Testis (tissue), 5 donors: ENCODE measurements at places on chromosomes 3 and 15.
A peak's percentile ranks its signal among the peaks of the same experiment; 100 is the strongest.

- DNase-seq: peak; percentile 46
These were observed 45.9 kb downstream of the NIPA2 start for GRCh38 chr15:22884344-22884743.

DNA sequence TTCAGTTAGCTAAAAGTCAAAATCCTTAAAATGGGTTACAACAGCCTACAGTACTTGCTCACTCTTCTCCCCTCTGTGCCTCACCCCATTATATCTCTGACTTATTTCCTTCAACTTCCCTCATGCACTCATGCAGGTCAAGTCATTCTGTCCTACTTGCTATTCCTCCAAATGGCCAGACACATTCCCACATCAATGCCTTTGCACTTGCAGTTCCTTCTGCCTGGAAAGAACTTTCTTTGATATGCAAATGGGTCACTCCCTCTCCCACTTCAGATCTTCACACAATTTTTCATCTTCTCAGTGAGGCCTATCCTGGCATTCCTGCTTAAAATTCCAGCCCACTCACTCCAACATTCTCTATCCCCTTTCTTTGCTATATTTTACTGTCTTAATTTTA lies 547.2 kb upstream of the TGFBR2 start:
- DNase-seq: no peak

GRCh38 chr3:185639632-185640206 lies 53.6 kb downstream of the SENP2 start:
- no peak for DNase-seq

DNA sequence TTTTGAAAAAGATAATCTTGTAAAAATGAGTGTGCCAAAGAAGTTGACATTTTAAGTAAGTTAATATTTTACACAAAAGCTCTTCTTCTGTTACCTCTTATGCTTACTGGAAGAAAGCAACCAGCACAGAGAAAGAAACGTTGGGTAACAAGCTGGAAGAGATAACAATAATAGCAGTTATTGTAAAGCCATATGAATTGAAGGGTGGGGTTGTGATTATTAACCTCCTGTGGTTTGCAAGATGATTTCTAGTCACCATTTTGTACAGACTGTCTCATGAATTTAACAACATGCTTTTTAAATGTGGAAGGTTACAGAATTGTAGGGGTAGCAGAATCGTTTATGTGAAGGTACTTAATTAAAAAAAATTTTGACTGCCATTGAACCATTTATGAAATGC lies 9.2 kb downstream of the RAP2B start:
- DNase-seq: no peak

DNA sequence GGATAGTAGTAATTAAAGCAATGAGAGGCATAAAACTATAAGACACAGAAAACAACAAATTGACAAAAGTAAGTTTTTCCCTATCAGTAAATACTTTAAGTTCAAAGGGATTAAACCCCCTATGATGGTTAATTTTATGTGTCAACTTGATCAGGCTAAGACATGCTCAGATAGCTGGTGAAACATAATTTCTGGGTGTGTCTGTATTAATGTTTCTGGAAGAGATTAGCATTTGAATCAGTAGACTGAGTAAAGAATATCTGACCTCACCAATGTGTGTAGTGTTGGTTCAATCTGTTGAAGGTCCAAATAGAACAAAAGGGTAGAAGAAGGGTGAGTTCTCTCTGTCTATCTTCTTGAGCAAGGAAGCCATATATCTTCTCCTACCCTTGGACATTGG lies 283.3 kb upstream of the GRM7 start:
- no peak for DNase-seq

DNA sequence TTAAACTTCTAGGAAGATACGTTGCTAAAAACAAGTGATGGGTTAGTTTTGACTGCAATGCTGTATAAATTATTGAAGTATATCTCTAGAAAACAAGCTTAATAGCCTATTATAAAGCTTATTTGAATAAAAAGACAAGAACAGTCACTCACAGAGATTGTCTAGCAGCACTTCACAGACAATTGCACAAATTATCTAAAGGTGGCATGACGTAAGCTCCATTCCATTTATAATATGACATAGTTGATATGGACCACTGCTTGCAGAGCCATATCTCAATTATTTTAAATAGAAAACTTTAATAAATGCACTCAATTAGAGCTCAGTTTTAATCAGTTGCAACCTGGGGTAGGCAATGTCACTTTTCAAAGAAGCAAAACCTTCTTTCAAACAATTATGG lies 319.9 kb upstream of the GBE1 start:
- DNase-seq: no peak

GRCh38 chr15:61521953-61522352 lies 292.9 kb upstream of the RORA start:
- DNase-seq: no peak

DNA sequence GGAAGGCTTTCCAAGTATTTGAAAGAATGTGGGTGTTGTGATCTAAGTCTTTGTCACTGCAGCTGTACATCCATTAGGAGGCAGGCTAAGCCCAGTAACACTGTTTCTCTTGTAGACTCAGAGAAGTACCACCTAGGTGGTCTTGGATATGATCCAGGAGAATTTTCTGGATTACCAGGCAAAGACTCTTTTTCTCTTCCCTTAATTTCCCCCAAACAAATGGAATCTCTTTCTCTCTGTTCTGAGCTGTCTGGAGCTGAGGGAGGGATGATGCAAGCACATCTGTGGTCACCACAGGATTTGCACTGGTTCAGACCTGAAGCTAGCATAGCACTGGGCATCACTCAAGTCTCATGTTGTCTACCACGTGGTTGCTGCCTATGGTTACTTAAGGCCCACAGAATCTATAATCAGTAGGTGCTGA lies 227.6 kb downstream of the NECTIN3 start:
- no peak for DNase-seq

- no peak for DNase-seq
These were observed 87.5 kb upstream of the TGFBR2 start for GRCh38 chr3:30518872-30519271.

GRCh38 chr3:50316657-50317242 lies 5.8 kb downstream of the HYAL2 start:
- DNase-seq: no peak

DNA sequence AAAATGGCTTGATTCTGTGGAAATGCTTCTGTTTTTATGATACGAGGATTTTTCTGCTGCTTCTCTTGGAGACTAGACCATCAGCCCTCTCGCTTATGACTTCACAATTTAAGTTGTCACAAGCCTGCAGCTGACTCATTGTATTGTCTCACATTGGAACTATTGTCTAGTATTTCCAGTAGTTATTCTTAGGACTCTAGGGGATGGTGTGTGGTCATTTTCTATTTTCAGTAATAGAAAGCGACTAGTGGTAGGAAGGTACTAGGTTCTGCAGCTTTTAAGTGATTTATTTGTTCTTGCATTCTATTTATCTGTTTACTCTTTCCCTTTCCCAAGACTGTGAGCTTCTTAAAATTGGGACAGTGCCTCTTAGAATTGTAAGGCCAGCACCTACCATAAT lies 66.3 kb upstream of the CRTC3 start:
- no peak for DNase-seq

DNA sequence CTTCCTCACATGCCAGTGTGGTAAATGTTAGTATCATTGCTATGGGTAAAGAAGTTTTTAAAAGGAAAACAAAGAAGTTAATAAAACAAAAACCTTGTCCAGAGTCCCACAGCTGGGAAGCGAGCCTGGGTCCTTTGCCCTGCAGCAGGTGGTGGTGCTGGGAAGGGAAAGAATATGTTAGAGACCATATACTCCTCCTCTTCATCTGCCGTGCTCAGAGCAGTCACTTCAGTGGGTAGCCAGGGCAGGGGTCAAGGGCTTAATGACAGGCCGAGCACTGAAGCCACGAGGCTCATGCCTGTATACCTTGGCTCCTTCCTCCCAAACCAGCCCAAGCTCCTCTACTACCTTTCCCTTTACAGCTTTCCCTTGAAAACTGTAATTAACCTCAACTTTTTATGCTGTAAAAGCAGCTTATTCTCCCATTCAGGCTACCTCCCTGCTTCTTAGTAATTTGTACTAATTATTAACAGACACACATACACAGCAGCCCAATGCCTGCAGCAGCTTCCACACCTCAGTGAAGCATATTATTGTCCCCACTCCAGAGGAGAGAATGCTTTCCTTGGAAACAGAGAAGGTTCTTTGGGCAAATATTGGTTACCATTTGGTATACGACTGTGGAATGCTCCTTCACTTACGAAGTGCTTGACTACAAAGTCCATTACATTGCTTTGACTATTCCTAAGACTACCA lies 362.1 kb downstream of the EPHB1 start:
- DNase-seq: no peak

- DNase-seq: no peak
These were observed 1010.0 kb downstream of the SQOR start for GRCh38 chr15:46644501-46645481.

DNA sequence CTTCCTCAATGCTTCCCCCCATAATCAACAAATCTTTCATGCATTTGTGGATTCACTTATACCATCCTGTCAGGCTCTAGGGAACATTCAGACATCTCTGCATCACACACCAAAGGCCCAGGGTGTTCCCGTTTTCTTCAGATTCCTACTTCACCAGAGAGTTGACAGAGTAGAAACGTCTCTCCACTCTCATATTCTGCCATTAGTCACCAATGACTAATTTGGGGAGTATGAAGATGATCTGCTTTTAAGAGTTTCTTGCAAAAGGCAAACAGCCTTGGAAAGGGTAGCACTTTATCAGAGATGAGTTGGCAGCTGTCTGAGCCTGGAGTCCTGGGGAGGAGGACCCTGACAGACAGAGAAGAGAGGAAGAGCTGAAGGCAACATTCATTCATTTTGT lies 55.8 kb upstream of the DGKG start:
- DNase-seq: no peak

DNA sequence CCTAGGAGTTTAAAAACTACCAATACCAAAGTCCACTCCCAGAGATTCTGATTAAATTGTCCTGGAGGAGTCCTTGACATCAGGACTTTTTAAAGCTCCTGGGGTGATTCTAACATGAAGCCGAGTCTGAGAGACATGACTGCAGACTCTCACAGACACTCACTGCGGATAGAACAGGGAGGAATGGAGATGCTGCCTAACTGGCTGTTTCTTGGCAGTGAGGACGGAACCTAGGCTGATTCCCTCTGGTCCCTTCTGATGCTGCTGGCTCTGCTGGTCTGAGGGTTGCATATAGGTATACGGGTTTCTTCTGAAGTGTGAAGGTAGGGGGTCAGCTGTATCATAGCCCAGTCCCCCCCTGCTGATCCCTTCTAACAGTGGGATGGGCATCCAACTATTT lies 1.3 kb upstream of the HRG start:
- no peak for DNase-seq

GRCh38 chr3:4158329-4158728 lies 144.8 kb upstream of the SETMAR start:
- no peak for DNase-seq

DNA sequence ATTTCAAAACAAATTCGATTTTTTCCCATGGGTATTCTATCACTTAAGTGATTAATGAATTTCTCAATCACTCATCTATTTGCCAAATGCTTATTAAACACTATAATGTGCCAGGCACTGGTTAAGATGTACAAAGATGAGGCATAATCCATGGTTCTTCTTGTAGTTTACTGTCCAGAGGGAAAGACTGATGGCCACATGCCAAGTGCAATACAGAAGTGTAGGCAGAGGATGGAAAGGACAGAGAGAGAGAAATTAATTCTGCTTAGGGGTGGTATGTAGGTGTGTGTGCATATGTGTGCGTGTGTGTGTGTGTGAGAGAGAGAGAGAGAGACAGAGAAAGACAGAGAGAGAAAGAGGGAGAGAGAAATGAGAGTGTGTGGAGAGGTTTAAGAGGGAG lies 120.8 kb upstream of the CCNL1 start:
- DNase-seq: no peak

- no peak for DNase-seq
These were observed 21.0 kb downstream of the ZNF80 start for GRCh38 chr3:114216186-114216970.

- no peak for DNase-seq
These were observed 93.9 kb downstream of the ECT2 start for GRCh38 chr3:172844428-172844827.

- no peak for DNase-seq
These were observed 57.1 kb upstream of the POLG start for GRCh38 chr15:89391685-89392257.

DNA sequence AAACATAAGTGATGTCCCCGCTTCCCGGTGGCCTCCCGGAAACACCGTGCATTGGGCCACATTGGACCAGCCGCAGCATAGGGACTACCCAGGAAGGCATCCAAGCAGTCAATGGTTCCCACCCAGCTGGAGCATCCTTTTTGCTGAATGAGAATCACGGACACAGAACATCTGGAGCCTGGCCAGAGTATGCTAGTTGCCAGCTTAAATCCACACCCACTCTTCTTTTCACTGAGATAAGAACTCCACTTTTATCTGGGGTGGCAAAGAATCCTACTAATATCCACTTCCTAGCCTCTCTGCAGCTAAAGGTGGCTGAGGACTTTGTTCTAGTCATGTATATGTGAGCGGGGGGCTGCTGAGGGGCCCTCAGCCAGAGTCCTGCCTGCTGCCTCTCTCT lies 95.2 kb upstream of the PLXNA1 start:
- DNase-seq: no peak

- no peak for DNase-seq
These were observed 3.5 kb upstream of the MEF2A start for GRCh38 chr15:99562238-99562637.

DNA sequence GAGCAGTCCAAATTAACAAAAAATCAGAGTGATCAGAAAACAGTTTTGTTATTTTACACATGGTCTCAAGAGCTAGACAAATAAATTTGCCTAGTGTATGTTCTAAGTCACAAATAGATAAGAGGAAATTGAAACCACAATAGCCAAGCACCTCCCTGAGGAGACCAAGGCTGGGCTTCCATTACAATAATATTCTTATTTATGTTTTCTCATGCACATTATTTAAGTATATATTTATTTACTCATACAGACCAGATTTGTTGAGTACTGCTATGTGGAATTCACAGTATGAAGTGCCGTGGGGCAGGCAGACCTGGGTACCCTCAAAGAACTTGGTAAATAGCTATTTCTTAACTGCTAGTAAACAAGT lies 242.3 kb upstream of the ICE2 start:
- DNase-seq: no peak

DNA sequence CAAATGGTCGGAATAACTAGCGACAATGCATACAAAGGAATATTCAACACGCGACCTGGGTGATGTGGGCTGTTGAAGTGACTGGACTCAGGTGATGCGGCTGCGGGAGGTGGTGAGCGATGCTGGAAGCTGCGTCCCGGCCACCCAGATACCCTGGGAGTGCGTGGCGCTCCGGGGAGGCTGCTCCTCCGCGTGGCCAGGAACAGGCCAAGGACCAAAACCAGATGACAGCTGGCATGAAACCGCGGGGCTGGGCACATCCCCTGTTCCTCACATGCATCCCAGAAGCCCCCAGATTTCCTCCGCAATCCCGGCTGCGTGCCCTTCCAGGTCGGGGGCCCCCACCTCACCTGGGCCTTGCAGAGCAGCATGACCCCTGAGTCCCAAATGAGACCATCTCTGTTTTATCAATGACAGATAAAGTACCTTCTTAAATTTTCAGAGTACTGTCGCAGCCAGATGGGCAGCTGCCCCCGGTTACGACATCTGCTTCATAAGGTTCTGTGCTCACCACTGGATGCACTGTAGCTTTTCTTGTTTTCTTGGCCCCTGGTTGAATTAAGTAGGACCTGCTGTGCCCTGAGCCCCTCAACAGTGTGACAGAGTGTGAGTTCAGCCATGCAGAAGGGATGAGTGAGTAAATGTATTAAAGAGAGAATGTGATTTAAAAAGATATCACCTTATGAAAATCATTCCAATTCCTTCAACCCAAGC lies 278.2 kb downstream of the GABRG3 start:
- no peak for DNase-seq

- no peak for DNase-seq
These were observed 21.0 kb downstream of the TMEM158 start for GRCh38 chr3:45205126-45205525.

- DNase-seq: no peak
These were observed 361.2 kb downstream of the DIPK2A start for GRCh38 chr3:144332868-144333267.
